ENCODE measurements at places on chromosomes 6 and 20.

- DNase-seq: no peak
Observed at GRCh38 chr20:47850146-47850545, 64.9 kb upstream of the SULF2 start.

DNA sequence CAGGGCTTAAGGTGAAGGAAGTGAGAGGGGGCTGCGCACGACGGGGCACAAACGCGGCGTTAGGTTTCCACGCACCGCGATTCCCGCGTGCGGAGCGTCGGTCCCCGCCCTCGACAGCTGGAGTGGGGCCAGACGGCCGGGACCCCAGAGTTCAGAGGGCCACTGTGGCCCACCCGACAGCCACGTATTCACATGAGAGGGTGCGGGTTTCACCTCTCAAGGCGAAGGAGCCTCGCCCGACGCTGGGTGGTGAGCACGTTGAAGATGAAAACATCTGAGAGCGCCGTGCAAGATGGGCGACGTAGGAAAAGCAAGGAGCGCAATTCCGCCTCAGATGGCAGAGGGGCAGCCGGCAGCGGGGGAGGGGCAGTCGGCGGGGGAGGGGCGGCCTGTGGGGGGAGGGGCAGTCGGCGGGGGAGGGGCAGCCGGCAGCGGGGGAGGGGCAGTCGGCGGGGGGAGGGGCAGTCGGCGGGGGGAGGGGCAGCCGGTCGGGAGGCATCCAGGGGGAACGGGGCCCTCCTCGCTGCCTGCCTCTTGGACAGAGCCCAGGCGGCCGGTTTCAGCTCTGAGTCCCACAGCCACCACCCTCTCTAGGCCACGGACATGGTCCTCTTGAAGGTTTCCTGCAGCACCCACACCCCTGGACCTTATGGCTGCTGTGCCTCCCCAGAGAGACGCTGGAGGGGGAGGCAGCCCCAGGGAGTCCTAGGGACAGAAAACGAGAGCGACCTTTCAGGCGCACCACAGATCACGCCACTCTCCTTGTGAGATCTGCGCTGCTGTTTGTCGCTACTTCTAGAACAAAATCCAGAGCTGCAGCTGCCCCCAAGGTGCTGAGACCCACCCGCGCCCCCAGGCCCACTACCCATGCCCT lies 113.7 kb downstream of the DLL1 start:
- no peak for DNase-seq

- no peak for DNase-seq
Observed at GRCh38 chr6:144347448-144347759, 62.3 kb downstream of the UTRN start.

DNA sequence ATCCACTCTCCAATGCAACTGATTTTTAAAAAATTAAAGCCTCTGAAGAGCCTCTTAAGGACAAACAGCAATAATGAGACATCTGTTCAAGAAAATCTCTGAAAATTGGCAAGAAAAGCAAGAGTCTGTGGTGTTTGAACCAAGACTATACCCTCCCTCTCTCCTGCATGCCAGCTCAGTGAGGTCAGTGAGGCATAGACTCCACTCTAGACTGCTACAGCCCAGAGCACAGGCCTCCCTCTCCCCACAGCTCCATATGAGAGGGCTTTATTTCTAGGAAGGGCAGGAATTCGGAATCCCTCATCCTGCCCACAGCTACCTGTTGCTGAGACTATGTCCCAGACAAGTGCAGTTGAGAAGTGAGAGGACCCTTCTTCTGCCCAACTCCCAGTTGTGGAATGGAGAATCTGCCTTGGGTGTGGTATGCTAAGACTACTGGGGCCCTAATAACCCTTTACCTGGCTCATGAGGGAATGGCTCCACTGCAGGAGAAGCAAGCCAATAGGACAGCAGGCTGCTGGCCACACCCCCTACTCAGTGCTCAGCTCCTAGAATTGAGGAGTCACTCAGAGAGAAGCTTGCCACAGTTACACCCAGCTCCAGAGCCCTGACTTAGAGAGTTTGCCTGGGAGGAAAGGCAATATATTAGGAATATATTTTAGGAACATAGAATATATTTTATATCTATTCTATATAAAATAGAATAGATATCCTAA lies 22.7 kb upstream of the HLA-DQA1 start:
- DNase-seq: no peak

DNA sequence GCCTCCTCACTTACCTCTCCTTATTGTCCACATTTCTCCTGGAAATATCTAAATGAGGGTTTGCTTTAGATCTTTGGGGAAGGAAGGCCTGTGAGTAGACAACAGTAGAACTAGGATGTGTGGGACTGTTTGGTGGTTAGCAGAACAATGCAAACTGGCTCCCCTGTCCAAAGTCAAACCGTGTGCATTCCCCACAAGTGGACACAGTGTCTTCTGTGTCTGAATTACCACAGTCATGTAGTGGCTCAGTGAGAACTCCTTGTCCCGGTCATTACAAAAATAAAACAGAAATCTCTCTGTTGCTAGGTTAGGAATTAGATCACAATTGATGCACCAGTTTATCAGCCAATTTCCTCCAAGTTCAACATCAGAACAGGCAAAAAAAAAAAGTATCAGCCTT lies 455 bp upstream of the ADGRF4 start:
- no peak for DNase-seq

GRCh38 chr20:44206132-44206531 lies 4.4 kb downstream of the OSER1 start:
- no peak for DNase-seq

DNA sequence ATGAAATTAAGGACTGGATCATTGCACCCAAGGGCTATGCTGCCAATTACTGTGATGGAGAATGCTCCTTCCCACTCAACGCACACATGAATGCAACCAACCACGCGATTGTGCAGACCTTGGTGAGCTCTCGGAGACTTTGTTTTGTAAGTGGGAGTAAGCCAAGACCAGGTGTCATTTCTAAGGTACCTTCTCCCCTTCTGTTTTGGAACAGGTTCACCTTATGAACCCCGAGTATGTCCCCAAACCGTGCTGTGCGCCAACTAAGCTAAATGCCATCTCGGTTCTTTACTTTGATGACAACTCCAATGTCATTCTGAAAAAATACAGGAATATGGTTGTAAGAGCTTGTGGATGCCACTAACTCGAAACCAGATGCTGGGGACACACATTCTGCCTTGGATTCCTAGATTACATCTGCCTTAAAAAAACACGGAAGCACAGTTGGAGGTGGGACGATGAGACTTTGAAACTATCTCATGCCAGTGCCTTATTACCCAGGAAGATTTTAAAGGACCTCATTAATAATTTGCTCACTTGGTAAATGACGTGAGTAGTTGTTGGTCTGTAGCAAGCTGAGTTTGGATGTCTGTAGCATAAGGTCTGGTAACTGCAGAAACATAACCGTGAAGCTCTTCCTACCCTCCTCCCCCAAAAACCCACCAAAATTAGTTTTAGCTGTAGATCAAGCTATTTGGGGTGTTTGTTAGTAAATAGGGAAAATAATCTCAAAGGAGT lies 30.4 kb downstream of the TXNDC5 start:
- no peak for DNase-seq

All from esophagus squamous epithelium (tissue), 5 donors.